ENCODE measurements at places on chromosomes 3 and 15.
A peak's percentile ranks its signal among the peaks of the same experiment; 100 is the strongest.

GRCh38 chr3:88947013-88947412 is 160.4 kb upstream of the EPHA3 start:
- DNase-seq: no peak

DNA sequence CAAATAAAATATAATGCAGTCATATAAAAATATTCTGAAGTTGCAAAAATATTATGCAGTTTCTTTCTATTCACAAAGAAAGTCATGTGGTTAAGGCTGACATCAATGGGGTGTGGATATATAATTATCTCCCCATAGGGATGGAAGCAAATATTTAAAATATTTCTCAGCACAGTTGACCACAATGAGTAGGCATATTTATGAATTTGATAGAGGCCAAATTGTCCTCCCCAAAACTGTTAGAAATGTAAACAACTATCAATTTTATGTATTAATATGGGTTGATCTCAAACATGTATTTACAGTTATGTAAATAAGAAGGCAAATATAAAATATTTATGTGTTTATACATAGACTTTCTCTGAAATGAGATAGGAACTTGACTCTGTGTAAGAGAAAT is 246.0 kb upstream of the CBLB start:
- no peak for DNase-seq

GRCh38 chr3:43641306-43642114 is 19.7 kb upstream of the ANO10 start:
- DNase-seq: no peak

GRCh38 chr3:99410789-99411311 is 227.5 kb upstream of the COL8A1 start:
- peak; percentile 82 for DNase-seq

DNA sequence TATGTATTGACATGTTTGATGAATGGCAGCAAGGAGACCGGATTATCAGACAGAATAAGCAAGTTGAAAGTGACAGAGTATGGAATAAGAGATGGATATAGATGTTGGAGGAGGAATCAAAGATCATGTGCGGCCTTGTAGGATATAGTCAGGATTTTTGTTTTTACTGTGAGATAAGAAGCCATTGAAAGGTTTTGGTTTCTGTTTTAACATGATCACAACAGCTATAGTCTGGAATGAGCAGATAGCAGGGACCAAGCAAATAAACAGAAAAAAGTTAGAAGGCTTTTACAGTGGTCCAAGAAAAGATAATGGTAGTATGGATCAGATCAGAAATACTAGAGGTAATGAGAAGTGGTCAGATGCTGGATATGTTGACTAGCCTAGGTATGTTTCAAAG is 52.6 kb downstream of the SLC12A6 start:
- DNase-seq: no peak

DNA sequence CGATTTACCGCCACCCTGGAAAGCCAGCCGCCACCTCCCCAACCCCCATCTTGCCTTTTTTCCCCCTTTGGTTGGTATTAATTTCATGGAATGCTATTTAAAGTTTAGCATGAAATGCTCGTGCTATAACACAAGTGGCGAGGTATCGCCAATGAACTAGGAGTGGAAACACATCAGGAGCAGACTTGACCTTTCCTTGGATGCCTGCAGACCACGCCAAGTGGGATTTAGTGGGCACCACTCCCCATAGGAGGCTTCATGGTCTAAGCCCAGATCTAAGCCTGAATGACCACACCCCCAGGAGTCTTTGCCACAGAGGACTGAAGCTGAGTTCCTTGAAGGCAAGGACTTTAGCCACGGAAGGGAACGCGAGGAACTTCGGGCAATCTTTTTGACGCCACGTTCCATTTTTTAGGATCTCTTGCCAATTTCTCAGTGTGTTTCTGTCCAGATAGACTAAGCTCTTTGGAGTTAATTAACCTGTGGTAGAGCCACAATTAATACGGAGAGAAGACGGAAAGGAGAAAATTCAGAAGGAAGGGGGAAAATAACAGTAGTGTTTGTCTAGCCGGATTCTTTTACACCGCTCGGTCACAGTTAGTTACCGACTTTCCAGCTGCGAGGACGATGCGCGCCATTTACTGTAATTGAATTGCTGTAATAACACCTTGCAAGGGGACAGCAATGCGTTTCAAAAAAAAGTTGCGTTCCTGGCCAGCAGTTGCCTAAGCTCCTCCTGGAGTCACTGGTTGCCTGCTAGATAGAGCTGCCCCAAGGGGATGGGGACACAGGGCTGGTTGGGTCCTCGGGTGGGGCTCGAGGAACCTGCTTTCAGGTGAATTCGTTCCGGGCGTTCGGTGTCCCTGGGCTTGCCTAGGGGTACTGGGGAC is 37.1 kb downstream of the NR2F2 start:
- DNase-seq: no peak

DNA sequence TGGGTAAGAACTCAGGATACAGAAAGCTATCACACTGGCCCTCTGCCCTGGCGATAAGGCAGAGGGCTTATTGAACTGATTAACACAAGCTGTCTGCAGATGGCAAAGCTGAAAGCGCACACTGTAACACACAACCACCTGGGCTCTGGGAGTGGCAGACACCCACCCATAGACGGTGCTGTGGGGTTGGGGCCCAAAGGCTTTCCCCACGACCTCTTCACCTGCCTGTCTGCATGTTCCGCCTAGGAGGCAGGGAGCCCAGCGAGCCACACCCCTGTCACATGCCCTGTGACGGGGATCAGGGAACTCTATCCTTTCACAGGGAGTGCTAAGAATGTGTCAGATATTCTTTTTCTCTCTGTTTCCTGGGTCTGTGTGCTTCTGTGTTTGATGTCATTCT is 12.1 kb upstream of the TFG start:
- DNase-seq: no peak

- DNase-seq: peak; percentile 99
Measured at GRCh38 chr15:45456212-45457106, 66.1 kb downstream of the SLC30A4 start.

DNA sequence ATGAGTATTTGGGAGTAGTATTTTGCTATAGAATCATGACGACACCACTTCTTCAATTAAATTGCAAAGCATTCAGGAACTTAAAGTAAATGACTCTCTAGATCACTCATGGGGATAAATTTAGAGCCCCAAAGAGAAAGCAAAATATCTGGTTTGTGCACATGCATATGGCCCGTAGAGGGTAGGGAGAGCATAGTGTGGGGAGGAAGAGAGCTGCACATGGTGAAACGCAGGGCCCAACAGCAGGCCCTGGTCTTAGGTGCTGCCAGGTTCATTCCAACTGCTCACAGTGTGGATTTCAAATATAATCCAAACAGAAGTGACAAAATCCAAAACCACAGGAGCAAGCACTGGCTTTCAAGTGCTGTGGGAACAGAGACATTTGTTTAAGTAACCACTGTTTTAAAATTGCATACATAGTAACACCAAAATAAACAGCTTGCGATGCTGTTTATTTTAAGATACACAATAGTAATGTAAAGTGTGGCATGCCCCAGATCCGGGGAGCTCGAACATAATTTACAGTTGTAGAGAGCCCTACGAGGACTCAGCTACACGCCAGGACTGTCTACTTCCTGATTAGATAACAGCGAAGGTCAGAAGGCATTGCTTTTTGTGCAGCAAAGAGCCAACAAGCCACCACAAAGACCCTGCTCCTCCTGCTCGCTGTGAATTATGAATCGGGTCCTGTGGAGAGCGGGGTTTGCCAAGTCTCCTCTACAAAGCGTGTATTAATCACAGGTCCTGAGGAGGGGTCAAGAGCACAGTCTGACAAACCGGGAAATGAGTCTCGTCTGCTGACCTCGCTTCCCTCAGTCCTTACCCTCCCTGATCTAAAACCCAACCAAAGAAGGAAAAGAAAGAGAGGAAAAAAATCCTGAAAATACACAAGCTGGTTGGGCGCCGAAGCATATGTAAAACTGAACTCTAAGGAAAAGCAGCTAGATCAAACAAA is 80.6 kb downstream of the MEIS2 start:
- DNase-seq: no peak

- no peak for DNase-seq
Measured at GRCh38 chr15:35603856-35604255, 57.9 kb upstream of the DPH6 start.

DNA sequence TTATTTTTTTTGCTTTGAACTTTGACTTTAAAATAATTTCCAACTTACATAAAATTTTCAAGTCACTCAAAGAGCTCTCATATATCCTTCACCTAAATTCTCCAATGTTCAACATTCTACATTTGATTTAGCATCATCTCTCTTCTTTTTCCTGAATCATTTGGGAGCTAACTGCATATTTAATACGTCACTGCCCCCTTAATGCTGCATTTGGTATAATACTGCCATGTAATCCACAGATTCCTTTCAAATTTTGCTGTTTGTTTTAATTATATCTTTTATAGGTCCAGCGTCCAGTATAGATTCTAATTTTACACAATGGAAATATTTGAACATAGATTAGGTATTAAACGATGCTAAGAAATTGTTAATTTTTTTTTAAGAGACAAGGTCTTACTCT is 2.3 kb upstream of the EIF2AK4 start:
- DNase-seq: no peak

DNA sequence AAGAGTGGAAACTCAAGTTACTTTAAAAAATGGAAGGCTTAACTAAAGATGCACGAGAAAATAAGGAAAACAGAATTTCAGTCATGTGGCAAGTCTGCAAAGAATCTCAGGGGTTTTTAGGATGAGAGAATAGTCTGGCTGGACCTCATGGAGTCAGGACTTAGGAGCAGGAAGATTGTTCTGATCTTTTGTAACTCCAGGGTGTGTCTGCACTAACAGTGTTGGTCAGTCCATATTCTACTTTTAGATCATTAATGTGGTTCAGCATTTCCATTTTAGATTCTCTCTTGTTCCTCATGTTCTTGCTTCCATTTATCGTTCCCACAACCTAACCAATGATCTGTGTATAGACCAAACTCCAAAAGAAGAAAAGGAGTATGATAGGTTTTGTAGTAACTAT is 15.3 kb downstream of the TMEM108 start:
- no peak for DNase-seq

- no peak for DNase-seq
Measured at GRCh38 chr3:151276038-151276686, 2.2 kb downstream of the P2RY14 start.

DNA sequence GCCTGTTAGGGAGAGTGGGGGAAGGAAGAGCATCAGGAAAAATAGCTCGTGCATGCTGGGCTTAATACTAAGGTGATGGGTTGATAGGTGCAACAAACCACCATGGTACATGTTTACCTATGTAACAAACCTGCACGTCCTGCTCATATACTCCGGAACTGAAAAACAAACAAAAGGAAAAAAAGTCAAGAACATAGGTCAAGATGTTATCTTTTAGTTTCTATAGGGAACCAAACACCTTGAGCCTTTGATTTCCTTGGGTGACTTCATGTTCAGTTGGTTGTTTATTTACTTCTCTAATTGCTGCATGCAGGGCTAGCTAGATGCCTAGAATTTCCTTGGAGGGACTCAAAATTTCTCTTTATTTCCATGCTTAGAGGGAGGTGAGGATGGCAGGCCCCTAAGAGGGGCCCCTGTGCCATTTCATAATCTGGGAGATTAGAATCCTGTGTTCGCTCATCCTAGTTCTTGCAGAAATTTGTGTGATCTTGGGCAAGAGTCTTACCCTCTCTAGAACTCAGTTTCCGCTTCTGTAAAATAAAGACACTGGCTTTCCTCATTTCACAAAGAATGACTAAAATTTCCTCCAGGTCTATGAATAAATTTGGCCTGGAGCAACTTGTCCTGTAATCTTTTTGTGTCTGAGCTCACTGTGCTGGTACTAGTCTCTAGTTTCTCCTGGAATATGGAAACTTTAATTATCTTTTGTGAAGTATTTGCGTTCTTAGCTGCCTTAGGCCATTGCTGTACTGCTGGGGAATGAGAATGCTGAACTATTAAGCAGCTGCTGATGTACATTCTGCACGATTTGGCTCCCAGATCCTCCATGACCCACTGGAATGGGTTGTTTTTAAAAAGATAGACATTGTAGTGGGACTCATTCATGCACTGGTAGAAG is 457.5 kb downstream of the EDEM1 start:
- no peak for DNase-seq

DNA sequence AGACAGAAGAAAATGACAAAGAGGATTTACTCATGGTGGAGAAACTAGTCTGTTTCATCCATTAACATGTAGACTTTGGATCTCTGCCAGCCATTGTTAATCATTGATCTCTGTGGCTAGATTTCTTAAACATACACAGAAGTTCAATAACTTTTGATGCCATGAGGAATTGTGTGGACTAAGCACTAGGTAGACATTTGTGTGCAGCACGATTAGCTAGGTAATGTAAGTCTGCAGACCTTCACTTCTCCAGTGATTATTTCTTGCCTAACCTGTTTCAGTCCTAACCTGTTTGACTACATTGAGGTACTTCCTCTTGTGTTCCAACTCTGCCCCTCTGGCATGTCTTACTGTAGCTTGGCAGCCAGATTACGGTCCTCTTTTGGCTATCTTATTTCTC is 928.5 kb upstream of the ROBO1 start:
- DNase-seq: no peak

GRCh38 chr3:46599590-46599989 is 12.7 kb upstream of the FAM240A start:
- no peak for DNase-seq

DNA sequence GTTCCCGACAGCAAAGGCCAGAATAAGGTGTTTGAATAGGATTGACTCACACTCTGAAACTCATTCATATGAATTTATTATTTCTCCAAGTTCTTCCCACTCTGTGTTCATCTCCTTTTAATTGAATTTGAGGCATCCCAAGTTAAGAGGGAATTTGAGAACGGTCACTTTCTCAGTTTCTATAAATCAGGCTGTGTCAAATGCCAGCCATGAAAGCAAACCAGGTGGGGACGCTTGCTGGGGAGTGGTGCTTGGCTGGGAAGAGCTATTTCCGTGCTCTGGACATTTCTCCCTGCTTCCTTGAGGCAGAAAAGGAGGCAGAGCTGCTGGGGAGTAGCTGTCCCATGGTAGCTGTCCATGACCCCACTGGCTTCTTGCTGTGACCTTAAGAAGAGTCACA is 116.6 kb downstream of the FBN1 start:
- no peak for DNase-seq

DNA sequence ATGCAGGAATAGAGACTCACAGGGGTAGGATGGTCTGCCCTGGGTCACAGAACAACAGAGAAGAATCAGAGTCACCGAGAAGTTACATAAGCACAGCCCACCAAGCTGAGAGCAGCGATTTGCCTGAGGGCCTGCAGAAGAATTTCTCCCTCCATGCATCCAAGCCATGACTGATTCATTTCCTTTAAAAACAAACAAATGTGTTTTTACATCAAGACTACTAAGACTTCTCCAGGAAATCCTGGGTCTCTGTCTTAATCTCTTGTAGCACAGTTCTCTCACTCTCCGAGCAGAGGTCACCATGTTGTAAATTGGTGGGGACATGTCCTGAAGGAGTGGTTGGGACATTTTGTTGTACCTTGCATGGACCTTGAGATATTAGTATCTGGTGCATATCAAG is 159.8 kb downstream of the THSD4 start:
- no peak for DNase-seq

GRCh38 chr3:50657407-50657806 is 17.3 kb upstream of the DOCK3 start:
- DNase-seq: no peak
